Substantia nigra (tissue), 51 donors: ENCODE measurements at places on chromosomes 12 and 14.

GRCh38 chr12:3154006-3154405 lies 76.8 kb downstream of the TSPAN9 start:
- no peak for DNase-seq

- DNase-seq = no peak
Measured at GRCh38 chr14:54946500-54946899, 43.9 kb upstream of the GCH1 start.

DNA sequence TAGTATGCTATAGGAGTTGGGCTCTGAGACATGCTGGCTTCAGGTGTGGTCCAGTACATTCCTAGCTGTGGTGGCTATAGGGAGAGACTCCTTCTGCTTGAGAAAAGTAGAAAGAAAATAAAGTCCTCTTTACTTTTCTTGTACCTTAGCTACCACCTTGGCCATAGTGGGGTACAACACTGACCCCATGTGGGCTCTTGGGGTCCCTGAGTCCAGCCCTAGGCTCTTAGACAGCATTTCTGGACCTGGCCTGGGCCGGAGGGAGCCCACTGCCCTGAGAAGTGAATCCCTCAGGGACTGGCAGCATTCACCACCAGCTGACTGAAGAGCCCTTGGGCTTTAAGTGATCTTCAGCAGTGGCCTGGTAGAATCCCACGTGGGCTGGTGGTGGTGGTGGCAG lies 143.1 kb downstream of the SYT10 start:
- DNase-seq = no peak

DNA sequence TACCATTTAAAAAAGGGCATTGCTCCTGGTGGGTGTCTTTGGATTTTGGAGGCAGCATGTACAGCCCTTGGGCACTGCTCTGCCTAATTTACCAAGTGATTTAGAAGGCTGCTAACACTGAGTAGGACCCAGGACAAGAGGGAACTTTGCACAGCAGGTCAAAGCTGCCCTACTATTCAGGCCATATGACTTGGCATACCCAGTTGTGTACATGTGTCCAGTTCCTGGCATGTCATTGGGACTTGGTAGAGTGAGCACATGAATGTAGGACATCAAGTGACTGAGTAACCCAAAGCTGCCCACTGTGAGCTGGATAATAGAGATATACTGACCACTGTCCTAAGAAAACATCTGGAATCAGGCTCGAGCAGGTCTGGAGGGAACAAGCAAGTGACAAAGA lies 15.7 kb downstream of the CDKL1 start:
- DNase-seq = no peak

DNA sequence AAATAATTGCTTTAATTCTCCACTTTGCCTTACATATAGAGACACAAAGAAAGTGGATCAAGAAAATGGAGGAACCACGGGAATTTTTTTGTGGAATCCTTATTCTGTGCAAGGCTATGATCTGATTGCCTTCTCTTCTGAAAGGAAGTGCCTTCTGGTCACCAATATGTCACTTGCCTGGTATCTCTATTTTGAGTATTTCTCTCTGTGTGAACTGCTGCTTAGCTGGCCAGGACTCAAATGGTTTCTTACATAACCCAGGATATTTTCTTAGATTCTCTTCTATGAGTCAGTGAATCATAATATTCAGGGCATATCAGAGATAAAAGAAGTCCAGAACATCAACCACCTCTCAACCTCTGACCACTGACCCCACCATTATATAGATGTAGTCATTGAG lies 156.1 kb downstream of the DIO2 start:
- DNase-seq = no peak

DNA sequence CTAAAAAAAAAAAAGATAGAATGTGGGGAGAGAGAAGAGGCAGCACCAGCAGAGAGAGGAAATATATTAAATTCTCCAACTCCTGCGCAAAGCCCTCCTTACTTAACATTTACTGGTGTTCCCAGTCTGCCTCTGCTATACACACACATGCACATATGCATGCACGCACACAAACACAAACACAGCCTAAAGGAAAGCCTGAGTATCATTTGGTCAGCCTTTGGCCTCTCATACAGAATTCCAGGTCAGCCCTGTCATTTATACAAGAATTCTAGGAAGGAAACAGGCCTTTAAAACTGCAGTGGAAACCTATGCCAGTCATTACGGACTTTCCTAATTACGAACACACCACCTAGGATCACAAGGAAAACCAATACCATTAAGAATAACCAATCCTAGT lies 269.4 kb downstream of the ITPR2 start:
- DNase-seq = no peak

- no peak for DNase-seq
Measured at GRCh38 chr14:90398315-90398839, 1.5 kb downstream of the CALM1 start.

DNA sequence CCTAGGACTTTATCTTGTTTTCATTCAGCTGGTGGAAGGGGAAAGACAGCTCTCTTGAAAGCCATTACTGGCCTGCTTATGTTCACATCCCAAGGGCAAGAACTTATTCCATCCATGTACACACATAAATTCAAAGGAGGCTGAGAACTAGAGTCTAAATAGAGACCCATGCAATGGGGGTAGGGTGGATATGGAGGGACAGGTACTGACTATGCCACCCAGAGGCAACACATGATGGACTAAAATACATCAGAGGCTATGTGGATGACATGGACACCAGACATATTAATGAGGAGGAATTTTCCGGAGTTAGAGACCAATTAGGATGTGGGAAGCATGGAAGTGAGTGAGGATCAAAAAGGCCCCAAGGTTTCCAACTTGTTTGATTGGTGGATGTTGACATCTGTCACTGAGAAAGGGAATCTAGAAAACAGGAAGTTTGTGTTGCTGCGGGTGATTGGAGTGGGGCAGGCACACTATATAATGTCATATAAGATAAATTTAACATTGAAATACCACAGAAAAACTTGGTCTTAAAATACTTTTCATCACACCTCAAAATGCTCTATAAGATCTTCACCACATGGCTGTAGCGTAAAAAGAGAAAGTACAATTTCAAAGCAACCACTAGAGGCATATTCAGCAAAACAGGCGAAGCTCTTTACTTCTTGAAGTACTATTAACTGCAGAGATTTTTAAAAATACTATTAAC lies 130.4 kb downstream of the GRIP1 start:
- DNase-seq = no peak

- DNase-seq = no peak
Measured at GRCh38 chr14:60092526-60092920, 800 bp downstream of the PCNX4 start.

GRCh38 chr14:77240336-77240915 lies 30.6 kb downstream of the NGB start:
- no peak for DNase-seq

DNA sequence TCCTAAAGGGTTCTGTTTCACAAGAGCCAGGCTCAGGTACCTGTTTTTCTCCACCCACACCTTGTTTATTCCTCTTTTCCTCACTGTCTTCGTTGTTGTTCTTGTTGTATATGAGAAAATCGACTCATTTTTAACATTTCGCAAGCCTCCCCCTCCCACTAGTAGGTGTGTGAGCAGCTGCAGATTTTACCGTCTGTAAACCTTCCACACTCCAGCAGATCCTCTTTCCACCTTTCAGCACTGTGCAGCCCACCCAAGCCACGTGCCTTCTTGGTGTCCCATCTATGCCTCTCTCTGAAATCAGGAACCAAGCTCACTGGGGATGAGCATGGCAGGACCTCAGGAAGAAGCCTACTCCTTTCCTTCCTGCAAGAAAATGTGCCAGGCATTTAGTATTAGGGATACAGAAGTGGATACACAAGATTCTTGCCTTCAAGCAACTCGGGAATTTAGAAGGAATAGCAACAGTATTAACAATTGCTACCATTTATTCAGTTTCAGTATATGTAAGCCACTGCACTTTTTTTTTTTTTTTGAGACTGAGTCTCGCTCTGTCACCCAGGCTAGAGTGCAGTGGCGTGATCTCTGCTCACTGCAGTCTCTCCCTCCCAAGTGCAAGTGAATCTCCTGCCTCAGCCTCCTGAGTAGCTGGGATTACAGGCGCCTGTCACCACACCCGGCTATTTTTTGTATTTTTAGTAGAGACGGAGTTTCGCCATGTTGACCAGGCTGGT lies 113.6 kb downstream of the CHST11 start:
- DNase-seq = no peak

DNA sequence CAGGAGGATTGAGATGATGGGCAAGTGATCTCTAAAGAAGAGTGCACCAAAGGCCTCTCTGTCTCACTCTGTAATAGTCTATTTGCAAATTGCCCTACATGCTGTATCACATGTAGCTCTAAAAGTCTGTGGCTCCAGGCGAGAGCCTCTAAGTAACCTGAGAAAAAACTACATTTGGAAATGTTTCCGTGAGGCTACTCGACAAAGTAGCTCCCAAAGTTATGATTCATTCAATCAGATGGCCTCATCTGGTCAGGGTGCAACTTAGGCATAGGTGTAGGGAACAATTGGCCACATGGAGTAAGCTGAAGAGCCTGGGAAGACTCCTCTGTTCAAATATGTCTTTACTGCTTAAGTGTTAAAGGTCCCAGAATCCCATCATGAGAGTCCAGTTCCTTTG lies 155.4 kb upstream of the PLEKHG7 start:
- DNase-seq = no peak

DNA sequence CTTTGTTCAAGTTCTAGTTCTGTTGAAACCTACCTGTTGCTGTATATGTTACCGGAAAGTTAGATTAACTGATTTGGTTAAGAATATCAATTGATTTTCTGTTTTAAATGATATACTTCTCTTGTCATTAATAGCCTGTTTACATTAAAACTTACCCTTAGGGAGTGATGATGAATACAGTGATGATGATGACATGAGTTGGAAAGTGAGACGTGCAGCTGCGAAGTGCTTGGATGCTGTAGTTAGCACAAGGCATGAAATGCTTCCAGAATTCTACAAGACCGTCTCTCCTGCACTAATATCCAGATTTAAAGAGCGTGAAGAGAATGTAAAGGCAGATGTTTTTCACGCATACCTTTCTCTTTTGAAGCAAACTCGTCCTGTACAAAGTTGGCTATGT lies 33.0 kb downstream of the CAND1 start:
- DNase-seq = no peak

DNA sequence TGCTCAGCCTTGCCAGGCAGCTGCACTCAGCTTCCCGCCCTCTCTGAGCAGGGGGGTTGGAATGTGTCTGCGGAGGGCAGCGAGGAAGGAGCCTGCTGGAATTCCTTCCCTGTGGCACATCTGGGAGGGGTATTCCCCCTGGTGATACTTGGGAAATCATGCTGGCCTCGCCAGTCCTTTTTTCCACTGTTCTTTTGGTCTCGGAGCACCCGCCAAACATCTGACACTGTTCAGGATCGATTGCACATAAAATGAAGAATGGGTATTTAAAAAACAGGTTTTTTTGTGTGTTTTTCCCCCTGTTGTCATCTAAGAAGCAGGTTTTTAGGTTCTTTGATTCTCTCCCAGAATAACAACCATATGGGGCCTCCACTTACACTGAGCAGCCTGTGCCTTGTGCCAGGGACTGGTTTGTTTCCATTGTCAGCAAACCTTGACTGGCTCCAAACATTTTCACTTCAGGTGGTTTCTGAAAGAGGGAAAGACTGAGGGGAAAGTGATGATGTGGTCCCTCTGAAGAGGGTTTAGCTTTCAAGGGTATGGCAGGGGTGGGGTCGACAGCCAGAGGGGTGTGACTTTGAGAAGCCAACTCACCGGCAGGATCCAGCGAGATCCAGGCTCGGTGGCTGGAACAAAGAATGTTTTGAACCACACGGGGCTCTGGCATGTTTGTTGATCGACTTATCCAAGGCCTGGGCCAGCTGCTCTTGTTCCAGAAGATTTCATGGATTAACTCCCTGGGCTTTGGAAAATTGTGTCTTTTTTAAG lies 215.1 kb downstream of the CACNA1C start:
- DNase-seq = no peak

DNA sequence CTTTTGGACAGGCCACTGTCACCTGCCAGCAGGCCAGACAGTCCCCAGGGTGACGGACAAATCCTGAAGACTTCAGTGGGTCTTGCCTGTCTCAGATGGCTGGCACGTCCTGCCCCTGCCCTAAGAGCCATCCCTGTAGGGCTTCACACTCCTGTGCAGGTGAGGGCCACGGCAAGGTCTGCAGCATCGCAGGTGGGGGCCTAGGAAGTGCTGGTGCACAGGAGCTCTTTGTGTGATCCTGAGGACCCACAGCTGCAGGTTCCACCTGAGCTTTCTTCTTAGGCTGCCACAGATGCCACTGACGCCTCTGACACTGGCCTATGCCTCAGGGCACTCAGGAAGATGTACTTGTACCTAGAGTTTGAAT lies 108.5 kb upstream of the FKBP4 start:
- DNase-seq = no peak

- no peak for DNase-seq
Measured at GRCh38 chr12:47980779-47981495, 17.5 kb downstream of the TMEM106C start.

- DNase-seq = no peak
Measured at GRCh38 chr14:73026243-73026844, 562 bp downstream of the ZFYVE1 start.

- no peak for DNase-seq
Measured at GRCh38 chr14:81682134-81682533, 148.5 kb upstream of the SEL1L start.

DNA sequence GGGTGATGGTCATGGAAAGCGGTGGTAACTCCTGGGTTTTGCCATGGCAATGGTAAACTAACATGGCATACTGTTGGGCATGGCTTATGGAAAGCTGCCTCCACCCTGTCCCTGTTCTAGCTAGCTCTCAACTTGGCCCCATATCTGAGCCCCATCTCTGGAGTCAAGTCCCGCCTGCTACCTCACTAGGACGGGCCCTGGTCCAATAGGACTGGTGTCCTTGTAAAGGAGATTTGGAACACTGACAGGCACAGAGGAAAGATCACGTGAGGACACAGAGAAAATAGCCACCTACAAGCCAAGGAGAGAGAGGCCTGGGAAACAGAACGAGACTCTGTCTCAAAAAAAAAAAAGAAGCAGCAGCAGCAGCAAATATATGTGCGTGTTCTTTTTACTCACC lies 59.8 kb downstream of the RNFT2 start:
- no peak for DNase-seq

GRCh38 chr12:45425426-45425825 lies 209.5 kb downstream of the ANO6 start:
- DNase-seq = no peak

DNA sequence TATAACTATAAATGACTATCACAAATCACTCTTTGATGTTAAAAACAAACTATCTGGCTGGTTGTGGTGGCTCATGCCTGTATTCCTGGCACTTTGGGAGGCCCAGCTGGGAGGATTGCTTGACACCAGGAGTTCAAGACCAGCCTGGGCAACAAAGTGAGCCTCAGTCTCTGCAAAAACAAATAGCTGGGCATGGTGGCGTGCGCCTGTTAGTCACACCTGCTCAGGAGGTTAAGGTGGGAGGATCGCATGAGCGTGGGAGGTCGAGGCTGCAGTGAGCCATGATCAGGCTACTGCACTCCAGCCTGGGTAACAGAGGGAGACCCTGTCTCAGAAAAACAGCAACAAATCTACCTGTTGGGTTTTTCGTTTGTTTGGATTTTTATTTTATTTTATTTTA lies 5.4 kb downstream of the TXNRD1 start:
- no peak for DNase-seq

- DNase-seq = no peak
Measured at GRCh38 chr12:81718616-81719015, 40.5 kb downstream of the PPFIA2 start.
